Heart left ventricle (tissue), 16 donors: ENCODE measurements at places on chromosomes 16 and 17. TPM values are rescaled to one million over a fixed set of nuclear protein-coding genes. Genes with fewer than 3 reads are reported as not detected.

DNA sequence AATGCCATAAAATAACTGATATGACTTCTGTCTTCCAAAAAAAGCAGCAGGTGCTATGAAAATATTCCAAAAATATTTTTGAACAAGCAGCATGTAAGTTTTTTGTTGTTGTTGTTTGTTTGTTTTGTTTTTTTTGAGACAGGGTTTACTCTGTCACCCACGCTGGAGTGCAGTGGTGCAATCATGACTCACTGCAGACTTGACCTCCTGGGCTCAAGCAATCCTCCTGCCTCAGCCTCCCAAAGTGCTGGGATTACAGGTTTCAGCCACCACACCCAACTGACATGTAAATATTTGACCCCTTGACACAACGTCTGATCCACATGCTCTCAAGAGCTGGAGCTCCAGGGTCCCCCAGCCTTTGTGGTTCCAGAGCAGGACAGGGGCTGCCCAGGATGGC lies 98.4 kb downstream of the LITAF start:
- no peak for DNase-seq
- H3K4me1 ChIP-seq: no peaks in the 10 kb centered on the region
- no peaks in the 10 kb centered on the region for H3K36me3 ChIP-seq
- no peak overlapping the region for H3K27ac ChIP-seq
- no peaks in the 10 kb centered on the region for H3K27me3 ChIP-seq

- H3K27me3 ChIP-seq: no peaks in the 10 kb centered on the region
- no peak overlapping the region for H3K4me3 ChIP-seq
- no peak overlapping the region for H3K27ac ChIP-seq
- H3K36me3 ChIP-seq: peaks cover 7% of the 10 kb centered on the region
- no peak for DNase-seq
Observed at GRCh38 chr17:82128287-82128686, 30.3 kb upstream of the FASN start.

The HSD17B1 gene
- 1.00 TPM for total RNA-seq

The TBC1D26 gene
- total RNA-seq: not detected

DNA sequence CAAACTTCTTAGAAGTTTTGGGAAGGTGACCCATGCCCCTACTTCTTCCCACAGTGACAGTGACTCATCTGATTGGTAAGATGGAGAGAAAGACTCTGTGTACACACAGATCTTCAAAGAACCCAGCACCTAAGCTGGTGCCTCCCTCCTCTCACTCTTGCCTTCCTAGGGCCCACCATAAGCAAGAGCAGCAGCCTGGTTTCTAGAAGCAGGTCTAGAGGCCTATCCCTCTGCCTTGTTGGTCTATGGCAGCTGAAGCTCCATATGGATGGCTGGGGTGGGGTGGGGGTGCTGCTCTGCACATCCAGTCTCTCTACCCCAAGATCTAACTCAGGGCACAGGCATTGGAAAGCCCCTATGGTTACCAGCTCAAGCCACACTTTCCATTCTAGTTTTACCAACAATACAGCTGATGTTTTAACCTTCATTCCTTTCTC lies 47.5 kb downstream of the STAT3 start:
- H3K4me1 ChIP-seq: peaks cover 11% of the 10 kb centered on the region
- peaks cover 95% of the 10 kb centered on the region for H3K36me3 ChIP-seq
- DNase-seq: no peak
- H3K27ac ChIP-seq: peak overlapping the region; percentile 49

GRCh38 chr16:66199189-66199588 lies 167.3 kb upstream of the CDH5 start:
- no peak overlapping the region for H3K4me3 ChIP-seq
- peaks cover 12% of the 10 kb centered on the region for H3K4me1 ChIP-seq
- no peaks in the 10 kb centered on the region for H3K27me3 ChIP-seq
